Stimulated activated CD4-positive, alpha-beta T cell treated with anti-CD3 and anti-CD28 coated beads, Interleukin-4, amount 100 ng/mL, for 24 hours (primary cell): ENCODE measurements at places on chromosomes 2 and 18.

GRCh38 chr18:61676773-61677434 is 215.9 kb downstream of the RNF152 start:
- DNase-seq, result no peak

- no peak for DNase-seq
Observed at GRCh38 chr2:181046833-181047232, 66.4 kb downstream of the UBE2E3 start.

DNA sequence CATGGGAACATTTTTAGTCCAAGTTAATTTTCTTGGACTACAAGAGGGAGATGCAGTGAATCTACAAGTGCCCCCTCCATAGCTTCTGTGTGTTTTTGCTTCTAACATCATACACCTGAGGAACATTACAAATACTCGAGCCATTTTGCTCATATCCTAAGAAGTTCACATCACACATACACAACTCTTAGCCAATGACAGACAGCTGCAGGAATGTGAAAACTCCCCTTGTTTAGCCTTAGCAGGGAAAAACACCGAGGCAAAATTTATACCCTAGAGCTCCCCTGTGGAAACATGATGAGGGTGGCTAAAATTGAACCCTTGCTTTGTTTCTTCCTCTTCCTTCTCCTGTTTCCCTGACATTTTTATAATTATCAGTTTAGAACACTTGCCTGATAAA is 928.3 kb upstream of the NRXN1 start:
- DNase-seq, result no peak

DNA sequence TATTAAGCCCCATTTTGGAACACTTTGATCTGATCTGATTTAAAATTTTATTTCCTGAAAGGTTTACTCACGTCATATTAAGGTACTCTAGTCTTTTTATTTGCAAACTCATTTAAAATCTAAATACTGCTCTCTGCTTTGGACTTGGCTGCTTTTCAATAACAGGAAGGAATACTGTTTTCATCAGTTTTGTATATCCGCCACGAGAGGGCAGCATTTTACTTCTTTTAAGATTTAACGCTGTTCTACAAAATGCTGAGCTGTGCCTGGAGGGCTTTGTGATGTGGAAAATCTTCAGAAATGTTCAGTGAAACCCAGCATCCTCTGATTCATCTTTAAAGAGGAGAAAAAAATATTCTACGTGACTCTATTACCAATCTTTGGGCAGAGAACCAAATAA is 37.5 kb upstream of the SLC38A11 start:
- DNase-seq, result peak; percentile 44

DNA sequence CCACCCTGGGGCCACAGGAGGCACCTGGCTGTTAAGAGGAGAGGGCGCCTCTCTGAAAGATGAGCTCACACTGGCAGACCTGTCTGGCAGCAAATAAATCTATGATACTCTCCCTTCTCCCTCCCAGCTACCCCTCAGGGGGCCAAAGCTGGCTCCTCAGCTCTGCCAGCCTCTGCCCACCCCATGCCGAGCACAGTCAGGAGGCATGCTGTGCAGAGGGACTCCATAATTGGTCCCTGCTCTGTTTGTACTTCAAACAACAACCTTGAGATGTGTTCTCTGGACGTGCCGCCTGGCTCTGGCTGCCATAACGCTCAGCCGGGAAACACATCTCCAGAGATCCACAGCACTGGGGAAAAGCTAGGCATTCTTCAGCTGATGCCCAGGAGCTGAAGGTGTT is 126.7 kb downstream of the GALNT14 start:
- no peak for DNase-seq

DNA sequence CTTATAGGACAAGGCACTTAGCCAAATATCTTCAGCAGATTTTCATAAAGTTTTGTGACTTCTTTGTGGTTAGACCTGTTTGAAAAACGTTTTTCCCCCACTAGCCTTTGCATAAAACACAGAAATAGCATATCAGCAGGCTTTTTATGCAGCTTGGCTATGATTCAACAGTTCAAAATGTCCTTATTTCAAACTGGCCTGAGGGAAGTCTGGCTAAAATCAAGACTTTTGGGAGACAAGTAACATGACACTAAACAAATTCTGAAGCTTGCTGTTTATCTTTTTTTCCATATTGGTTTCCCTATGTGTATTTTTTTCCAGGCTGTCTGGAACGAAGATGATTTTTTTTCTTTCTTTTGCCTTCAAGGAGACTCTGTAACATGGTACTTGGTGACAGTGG is 95.1 kb upstream of the L3MBTL4 start:
- no peak for DNase-seq

GRCh38 chr2:145339646-145340045 is 819.7 kb upstream of the ZEB2 start:
- no peak for DNase-seq

- no peak for DNase-seq
Observed at GRCh38 chr2:39378968-39379367, 58.1 kb downstream of the MAP4K3 start.

DNA sequence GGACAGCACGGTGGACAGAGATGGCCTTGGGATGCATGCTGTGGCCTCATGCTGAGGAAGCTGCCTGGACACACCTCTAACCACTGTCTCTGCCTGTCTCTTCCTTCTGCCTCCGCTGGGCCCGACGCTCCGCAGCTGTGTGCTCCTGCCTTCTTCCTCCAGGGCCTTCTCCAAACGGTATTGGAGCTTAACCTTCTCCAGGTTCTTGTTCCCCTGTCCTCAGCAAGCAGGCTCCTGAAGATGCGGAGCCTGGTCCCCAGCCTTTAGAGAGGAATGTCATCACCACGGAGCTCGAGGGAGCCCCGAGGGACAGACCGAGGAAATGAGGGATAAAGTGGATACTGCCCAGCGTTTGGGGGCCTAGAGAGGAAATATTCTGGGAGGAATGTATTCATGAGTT is 155.1 kb downstream of the DYSF start:
- DNase-seq, result no peak

GRCh38 chr2:176614930-176615329 is 345.7 kb downstream of the MTX2 start:
- DNase-seq, result no peak

- DNase-seq, result no peak
Observed at GRCh38 chr2:238379096-238379810, 47.5 kb upstream of the ASB1 start.

GRCh38 chr2:7904319-7904718 is 777.5 kb upstream of the ID2 start:
- DNase-seq, result no peak

DNA sequence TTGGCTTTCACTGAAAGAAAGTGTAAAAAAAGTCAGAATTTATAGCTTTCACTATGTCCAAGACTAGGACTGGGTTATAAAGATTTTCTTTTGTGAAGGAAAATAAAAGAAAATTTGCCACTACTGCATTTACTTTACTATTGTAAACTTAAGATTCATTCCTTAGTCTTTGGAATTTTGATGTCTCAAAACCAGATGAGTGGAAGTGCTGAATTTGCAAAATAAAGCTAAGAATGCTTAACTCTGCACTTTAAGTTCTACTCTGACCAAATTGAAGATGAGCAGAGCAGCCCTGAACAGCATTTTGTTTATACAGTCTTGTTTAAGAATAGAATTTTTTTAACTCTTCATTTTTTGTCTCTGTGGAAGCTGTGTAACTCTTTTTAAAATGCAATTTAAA is 102.4 kb downstream of the ICA1L start:
- DNase-seq, result no peak

DNA sequence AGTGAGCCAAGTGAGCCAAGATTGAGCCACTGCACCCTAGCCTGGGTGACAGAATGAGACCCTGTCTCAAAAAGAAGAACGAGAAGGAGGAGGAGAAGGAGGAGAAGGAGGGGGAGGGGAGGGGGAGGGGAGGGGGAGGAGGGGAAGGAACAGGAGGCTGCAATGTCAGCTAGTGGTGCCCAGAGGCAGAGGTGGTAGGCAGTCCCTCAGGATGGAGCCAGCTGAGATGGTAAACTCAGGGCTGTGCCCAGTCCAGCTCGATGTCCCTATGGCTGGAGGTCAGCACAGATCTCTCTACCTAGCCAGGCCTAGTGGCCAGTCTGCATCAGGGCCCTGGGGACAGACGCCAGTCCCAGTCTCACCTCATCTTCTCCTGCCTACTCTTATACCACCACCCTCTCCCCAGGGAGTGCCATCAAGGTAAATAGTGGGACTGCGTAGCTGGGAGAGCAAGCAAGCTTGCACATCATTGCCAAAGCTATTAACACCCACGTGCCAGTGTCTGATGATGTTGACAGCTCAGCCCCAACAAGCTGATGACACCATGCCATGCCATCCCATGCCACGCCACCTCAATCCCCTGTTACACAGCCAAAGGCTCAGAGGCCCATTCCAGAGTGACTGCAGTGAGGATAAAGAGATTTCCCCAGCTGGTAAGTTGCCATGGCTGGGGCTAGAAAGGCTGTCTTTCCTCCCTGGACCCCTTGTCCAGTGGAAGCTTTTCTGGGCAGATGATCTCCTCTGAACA is 7.6 kb upstream of the PLB1 start:
- no peak for DNase-seq

- DNase-seq, result no peak
Observed at GRCh38 chr2:200482194-200482593, 27.7 kb downstream of the KCTD18 start.

DNA sequence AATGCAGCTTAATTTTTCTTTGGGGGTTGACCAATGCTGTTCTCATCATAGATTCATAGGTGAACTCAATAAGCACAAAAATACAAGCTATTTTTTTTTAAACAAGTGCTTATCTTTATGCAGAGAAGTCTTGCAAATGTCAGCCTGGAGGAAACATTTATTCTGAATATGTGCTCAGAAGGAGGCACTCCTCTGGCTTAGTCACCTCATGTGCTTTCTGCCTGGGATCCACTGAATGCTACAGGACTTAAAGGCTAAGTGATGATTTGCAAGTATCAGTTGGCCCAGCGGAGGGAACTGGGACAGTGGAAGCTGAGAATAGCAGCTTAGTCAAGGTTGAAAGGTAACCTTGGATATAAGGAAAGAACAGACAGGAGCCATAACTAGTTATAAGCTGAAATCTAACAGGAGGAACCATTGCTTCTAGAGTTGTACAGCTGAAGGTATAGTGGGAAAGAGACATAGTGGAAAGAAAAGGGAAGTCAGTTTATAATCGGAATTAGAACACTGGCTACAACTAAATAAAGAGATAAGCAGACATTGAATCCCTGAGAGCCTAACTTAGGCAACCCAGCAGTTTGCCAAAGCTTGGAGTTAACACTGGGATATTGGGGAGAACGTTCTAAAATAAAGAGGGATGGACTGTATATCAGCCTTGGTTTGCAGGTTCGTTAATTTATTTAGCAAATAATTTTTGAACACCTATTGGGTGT is 488.7 kb downstream of the SUCLG1 start:
- DNase-seq, result no peak

DNA sequence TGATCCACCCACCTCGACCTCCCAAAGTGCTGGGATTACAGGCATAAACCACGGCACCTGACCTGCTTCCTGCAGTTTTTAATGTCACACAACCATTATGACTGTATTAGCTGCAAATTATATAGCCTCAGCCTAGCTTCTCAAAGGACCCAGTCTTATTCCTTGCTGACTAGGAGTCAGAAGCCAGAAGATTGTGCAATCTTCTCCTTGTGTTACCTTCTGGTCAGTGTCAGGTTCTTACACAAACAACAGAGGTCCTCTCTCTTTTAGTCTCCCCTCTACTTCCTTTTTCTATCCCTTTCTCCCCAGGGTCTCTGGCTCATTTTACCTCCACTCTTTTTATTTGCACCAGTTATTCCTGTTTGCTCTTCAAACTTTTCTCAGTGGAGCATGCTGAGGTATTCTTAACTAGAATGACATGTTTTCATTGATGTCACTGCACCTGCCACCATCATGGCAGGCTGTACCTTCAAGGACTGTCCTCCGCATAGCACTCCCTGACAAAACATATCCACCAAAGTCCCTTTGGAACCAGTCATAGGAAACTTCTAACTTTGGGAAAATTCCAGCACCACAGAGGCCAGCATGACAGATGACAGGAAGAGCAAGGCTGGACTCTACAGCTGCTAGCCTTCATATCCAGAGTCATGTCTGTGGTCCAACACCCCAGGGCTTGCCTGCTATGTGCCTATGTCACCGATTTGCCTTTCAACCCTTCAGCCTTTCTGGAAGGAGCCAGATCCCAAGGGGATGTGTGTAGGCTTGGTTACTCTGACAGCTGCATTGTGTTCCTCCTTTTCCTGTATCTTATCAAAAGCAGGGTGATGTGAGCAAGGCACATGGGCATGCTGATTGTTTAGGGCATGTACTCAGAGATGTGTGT is 45.2 kb upstream of the EPC2 start:
- DNase-seq, result no peak

DNA sequence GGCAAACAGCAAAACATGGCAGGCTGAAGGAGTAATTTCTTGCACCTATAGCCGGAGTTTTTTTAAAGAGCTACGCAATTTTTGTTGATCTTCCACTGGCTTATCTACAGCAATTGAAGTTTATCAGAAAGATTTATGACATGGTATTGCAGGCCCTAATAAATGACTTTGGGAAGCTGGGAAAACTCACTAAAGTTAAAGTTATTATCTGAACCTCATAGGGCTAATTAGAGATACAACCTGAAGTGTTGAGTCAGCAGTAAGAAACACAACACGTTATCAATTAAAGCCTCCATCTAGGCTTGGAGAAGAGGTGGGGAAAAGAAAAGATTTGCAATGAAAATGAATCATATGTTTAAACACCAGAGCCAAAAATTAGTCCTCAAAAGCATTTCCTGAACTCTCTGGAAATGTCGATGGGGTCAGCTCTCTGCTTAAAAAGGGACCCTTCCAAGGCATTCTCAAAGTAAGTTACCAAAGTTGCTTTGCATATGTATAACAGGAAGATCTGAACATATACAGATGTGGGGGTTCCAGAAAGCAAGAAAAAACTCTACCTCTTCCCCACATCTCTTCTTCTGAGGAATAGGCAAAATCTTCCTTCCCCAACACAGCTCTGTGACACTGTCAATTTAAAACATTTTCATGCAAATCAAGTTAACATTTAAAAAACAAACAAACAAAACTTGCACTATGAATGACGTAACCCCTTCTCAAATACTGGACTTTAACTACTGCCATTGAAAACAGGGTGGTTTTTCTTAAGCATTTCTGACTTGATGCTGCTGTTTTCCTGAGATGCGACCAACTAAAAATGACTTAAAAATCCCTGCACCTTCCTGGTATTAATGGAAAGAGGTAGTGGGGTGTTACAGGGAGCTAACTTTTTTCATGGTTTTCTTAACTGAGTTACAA is 915.6 kb downstream of the NRXN1 start:
- DNase-seq, result no peak
